ENCODE measurements at places on chromosomes 4 and X.

GRCh38 chr4:145605941-145606340, 13.2 kb upstream of the MMAA start:
- no peak for DNase-seq

DNA sequence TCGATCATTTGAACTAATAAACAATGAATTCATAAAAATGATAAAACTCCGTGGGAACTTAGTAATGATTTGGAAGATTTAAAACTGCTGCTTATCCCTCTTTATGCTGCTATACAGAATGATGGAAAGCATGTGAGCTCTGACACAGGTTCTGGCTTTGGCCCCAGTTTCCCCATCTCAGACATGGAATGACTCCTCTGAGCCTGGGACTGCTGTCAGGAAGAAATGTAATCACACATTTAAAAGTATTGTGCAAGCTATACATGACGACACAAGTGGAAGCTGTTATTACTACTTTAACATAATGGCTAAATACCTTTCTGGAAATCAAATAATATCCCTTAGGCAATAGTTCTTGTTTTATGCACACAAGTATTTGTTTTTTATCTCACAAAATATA, 161.7 kb downstream of the DCHS2 start:
- DNase-seq, result no peak

- DNase-seq, result no peak
Observed at GRCh38 chr4:47071901-47072341, 40.6 kb downstream of the GABRB1 start.

GRCh38 chrX:7264399-7264798, 116.4 kb upstream of the PUDP start:
- DNase-seq, result no peak

GRCh38 chr4:143375326-143376073, 38.8 kb downstream of the GAB1 start:
- no peak for DNase-seq

GRCh38 chrX:111470681-111471403, 40.6 kb upstream of the SERTM2 start:
- DNase-seq, result no peak

- no peak for DNase-seq
Observed at GRCh38 chr4:7703688-7704087, 236.0 kb downstream of the AFAP1 start.

GRCh38 chr4:98305576-98305975, 44.4 kb downstream of the RAP1GDS1 start:
- no peak for DNase-seq

DNA sequence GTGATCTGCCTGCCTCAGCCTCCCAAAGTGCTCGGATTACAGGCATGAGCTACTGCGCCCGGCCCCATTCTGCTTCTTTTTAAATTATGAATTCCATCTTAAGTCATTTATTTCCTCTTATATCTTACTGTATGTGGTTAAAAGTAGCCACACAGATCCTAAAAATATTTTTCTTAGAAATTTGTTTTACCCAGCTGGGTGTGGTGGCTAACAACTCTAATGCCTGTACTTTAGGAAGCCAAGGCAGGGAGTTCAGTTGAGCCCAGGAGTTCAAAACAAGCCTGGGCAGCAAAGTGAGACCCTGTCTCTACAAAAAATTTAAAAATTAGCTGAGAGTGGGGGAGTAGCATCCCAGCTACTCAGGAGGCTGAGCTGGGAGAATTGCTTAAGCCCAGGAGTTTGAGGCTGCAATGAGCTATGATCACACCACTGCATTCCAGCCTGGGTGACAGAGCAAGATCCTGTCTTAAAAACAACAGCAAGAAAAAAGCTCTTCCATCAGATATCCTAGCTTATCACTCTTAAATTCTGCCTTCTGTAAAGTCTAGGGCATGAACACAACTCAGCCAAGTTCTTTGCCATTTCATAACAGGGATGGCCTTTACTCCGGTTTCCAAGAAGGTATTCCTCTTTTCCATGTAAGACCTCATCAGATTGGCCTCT, 15.1 kb upstream of the AFF1 start:
- no peak for DNase-seq

- DNase-seq, result no peak
Observed at GRCh38 chr4:148330161-148330560, 112.1 kb downstream of the NR3C2 start.

DNA sequence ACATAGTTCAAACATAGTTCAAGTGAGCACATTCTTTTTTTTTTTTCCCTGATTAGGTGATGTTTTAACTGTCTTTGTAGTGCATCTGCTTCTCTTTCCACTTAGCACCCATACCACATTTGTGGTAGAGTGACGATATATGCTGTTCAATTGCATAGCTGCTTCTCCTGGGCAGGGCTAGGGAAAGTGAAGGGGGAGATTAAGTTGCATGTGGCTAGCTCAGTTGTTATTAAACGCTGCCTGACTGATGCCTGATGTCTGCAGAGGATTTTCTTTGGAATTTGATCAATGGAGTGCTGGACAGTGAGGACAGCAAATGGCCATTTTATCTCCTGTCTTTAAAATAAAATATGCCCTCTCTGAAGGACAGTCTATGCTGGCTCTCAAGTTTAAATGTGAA, 63.7 kb downstream of the ANK2 start:
- DNase-seq, result no peak

- no peak for DNase-seq
Observed at GRCh38 chr4:143617994-143618679, 82.3 kb downstream of the FREM3 start.

DNA sequence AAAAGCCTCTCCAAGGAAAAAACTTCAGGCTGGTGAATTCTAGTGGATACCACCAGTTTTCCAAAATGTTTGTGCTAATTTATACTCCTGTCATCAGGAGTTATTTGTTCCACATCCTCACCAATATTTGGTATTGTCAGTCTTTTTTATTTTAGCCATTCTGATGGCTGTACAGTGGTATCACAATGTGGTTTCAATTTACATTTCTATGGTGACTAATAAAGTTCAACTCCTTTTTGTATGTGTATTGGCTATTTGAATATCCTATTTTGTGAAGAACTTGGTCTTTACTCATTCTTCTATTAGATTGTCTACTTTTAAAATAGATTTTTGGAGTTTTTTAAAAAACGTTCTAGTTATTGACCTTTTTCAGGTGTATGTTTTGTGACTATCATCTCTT, 33.0 kb upstream of the FRAS1 start:
- DNase-seq, result no peak

- no peak for DNase-seq
Observed at GRCh38 chrX:41314204-41314603, 19.8 kb upstream of the DDX3X start.

GRCh38 chr4:79598801-79599200, 190.8 kb upstream of the GK2 start:
- DNase-seq, result no peak

DNA sequence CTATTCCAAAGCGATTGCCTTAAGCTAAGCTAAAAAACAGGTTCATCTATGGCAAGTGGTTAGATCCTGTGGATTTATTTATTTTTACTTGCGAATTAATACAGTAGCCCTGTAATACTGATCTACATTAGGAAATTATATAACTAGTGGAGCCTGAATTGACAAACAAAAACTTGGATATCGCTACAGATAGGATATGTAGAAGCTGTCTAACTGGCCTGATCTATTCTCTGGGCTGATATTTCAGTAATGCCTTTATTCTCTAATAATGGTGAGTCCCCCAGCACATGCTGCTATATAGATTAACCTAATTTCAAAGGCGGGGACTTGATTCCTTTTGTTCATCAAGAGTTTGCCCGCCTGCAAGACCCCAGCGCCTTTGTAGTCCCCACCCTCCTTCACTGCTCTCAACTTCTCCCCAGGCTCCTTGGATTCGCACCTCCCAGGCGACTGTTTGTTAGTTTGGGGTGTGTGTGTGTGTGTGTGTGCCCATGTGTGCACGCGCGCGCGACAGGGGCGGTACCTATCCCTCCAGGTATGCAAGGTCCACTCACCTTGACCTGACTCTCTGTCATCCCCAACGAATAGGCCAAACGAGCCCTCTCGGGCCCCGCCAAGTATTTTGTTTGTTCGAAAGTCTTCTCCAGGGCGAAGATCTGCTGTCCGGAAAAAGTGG, 3.8 kb downstream of the NKX6-1 start:
- no peak for DNase-seq

DNA sequence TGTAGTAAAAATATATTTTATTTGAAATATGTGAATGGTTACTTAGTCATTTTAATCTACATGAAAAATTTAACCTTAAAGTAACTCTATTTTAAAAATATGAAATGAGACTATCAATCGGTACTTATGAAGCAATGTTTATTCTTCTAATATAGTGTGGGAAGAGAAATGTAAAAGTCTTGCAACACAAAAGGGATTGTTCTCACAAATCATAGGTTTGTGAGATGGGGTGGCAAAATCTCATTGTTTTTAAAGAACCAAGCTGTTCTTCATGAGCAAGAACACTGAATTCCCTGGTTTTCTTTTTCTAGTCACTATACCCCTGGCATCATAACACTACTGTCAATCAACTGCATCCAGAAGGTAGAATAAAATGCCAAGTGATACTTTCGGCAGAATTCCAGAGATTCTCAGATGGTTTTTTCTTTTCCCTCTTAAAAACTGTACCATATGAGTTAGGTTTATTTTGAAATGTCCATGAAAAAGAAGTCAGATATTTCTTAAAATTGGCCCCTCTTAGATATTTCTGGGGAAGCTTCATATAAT, 52.2 kb downstream of the SNCA start:
- no peak for DNase-seq

DNA sequence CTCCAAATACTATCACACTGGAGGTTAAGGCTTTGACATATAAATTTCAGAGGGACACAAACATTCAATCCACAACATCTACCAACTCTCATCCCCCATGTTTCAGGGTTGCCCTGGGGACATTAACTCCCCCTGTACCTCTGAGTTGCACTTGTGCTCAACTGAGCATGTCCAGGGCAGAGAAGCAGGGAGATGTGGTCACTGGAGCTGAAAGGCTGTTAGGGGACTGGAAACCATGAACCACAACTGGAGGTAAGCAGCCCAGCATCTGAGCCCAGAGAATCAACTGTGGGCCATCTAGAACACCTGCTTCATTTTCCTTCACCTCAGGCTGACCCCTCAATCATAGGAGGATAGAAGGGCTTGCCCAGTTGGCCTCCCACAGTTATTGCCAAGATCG, 641.1 kb downstream of the MID1IP1 start:
- DNase-seq, result no peak

DNA sequence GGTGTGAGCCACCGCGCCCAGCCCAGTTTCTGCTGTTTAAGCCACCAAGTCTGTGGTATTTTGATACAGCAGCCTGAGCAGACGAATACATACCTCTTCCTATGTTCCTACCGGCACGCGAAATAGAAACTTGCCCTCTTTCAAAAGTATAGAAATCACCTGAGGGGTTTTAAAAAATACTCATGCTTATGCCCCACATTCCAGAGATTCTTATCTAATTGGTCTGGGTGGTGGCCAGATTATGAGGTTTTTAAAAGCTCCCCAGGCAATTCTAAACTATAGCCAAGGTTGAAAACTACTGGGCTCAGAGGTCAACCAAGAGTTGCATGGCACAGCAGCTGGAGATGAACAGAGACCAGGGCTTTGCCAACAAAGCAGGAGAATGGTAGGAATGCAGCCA, 24.9 kb upstream of the HUWE1 start:
- no peak for DNase-seq

DNA sequence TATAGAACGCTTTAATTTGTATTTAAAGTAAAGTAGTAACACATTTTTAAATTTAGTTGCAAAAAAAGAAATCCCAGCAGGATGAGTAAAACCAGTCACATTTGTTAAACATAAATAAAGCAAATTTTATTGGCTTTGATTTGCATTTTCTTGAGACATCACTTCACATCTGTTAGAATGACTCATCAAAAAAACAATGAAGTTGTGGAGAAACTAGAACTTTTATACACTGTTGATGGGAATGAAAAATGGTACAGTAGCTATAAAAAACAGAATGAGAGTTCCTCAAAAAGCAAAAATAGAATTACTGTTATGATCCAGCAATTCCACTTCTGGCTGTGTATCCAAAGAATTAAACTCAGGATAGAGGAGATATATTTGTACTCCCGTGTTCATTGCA, 454.0 kb upstream of the KLHL4 start:
- no peak for DNase-seq

GRCh38 chr4:140755774-140756318, 339 bp downstream of the TBC1D9 start:
- no peak for DNase-seq

GRCh38 chr4:77358315-77358928, 201.4 kb downstream of the CCNG2 start:
- DNase-seq, result no peak

GRCh38 chr4:6782846-6783110, 251 bp downstream of the KIAA0232 start:
- DNase-seq, result no peak

GRCh38 chr4:108037884-108038283, 48.2 kb downstream of the HADH start:
- no peak for DNase-seq

DNA sequence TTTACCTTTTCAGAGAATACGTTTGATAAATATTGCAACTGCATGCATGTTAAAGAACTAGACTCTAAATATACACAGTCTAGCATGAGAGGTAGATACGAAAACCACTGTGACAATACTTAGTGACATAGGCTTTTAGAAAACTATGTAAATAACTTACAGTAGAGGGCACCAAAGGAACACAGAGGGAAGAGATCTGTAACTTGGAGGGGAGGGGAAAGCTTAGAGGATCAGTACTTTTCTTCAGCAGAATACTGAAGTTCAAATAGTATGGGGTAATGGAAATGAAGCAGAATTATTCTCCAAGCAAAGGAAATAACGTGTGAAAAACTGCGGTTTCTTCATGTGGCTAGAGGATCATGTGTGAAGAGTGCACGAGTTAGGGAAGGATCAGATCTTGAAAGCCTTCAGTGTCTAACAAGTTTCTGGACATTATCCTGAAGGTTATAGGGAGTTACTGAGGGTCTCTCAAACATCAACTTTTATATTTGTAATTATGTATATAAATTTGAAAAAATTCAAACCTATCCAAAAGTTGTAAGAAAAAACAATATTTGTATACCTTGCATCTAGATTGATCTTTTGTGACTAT, 264.3 kb downstream of the NPFFR2 start:
- DNase-seq, result no peak

DNA sequence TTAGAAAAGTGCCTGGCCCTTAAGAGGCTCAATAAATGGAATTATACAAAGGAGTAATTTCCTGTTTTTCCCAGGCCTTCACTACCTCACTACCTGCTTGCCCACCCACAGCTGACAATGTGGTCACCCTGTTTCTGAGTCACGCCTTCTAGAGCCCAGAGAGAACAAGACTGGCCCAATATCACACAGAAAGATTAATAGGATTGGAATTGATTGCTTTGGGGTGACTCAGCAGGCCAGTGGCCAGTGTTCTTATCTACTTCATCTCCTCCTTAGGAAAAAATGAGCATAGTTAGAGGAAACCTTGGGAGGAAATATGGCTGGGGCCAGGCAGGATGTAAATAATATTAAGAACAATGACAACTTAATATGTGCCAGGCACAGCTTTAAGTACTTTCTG, 4.5 kb upstream of the FGF16 start:
- no peak for DNase-seq

Data from activated CD8-positive, alpha-beta memory T cell treated with anti-CD3 and anti-CD28 coated beads for 4 hours (primary cell).